Ascending aorta (tissue), 2 donors: ENCODE measurements at places on chromosomes 2 and 18.

- H3K4me1 ChIP-seq: no peaks in the 10 kb centered on the region
- no peak for DNase-seq
- no peak overlapping the region for H3K27ac ChIP-seq
- H3K36me3 ChIP-seq: no peaks in the 10 kb centered on the region
- H3K27me3 ChIP-seq: no peaks in the 10 kb centered on the region
These were observed 369.6 kb upstream of the ID2 start for GRCh38 chr2:8312221-8312620.

DNA sequence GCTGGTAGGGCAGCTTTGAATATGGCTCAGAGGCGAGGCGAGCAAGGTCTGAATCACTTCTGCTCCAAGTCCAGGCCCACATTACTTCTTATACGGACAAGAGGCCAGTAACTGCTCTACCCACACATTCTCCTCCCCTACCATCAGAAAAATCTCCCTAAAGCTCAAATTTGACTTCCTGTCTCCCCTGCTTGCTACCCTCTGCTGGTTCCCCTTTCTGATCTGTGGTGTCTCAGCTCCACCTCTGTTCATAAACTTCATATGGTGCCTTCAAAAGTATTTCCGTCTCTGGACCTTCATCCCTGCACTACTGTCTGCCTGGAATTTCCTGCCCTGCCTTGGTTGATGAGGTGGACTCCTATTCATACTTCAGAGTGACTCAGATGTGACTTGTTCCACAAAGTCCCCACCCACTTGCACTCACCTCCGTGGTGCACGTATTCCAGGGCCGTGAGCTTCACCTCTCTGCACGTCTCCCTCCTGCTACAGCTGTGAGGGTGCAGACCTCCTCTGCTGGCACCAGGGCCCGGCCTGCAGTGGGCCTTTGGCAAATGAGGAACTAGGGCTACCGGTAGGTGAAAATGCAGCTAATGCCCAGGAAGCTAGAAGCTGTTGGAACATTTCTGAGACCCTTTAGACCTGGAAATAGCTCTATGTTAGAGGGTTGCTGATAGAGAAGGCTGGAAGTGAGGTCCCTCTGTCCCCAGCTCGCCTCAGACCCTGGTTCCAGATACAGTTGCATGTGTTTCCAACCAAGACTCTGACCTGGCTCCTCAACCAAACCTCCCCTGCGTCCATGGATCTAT, 24.6 kb upstream of the KCMF1 start:
- H3K4me3 ChIP-seq: no peak overlapping the region
- no peaks in the 10 kb centered on the region for H3K4me1 ChIP-seq
- DNase-seq: no peak
- no peaks in the 10 kb centered on the region for H3K36me3 ChIP-seq
- H3K27me3 ChIP-seq: no peaks in the 10 kb centered on the region

GRCh38 chr2:201900362-201900761, 94.0 kb downstream of the CDK15 start:
- no peak overlapping the region for H3K27ac ChIP-seq
- H3K27me3 ChIP-seq: no peaks in the 10 kb centered on the region
- no peak for DNase-seq
- H3K4me3 ChIP-seq: no peak overlapping the region

GRCh38 chr18:55407191-55407590, 180.8 kb downstream of the TCF4 start:
- no peaks in the 10 kb centered on the region for H3K27me3 ChIP-seq
- H3K4me3 ChIP-seq: no peak overlapping the region
- DNase-seq: no peak
- H3K36me3 ChIP-seq: no peaks in the 10 kb centered on the region

DNA sequence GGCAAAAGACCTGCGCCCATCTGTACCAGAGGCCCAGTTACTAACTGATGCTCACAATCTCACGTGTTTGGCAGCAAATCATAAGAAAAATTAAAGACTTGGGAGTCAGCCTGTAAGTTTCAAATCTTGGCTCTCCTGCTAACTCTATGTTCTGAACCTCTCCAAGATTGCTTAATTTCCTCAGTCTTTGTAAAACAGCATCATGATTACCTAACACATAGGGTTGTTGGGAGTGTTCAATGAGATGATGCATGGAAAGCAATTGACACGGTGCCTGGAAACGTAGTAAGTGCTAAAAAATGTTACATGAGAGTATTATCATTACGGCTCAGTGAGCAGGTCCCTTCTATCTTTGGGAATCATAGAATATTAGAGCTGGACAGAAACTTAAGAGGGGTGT, 497.6 kb upstream of the TCF4 start:
- no peak for DNase-seq
- no peak overlapping the region for H3K27ac ChIP-seq
- H3K27me3 ChIP-seq: no peaks in the 10 kb centered on the region
- H3K4me1 ChIP-seq: no peaks in the 10 kb centered on the region
- H3K4me3 ChIP-seq: no peak overlapping the region

DNA sequence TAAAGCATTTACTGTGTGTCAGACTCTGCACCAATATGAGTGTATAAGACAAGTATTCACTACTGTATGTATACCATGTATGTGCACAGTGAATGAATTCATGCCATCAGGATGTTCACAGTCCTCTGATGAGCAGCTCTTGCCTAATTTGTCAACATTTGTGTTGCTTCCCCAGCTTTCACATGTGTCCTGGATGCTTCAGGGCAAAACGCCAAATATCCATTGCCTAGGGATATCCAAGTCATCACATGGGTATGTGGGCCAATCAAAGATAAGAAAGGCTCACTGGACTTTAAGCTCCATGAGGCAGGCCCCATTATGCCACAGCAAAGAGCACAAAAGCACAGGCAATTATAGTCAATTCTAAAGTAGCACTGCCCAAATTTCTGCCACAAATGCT, 134.2 kb upstream of the CHAC2 start:
- H3K27ac ChIP-seq: no peak overlapping the region
- H3K4me3 ChIP-seq: no peak overlapping the region
- H3K36me3 ChIP-seq: no peaks in the 10 kb centered on the region
- H3K4me1 ChIP-seq: no peaks in the 10 kb centered on the region

- H3K4me1 ChIP-seq: no peaks in the 10 kb centered on the region
- no peaks in the 10 kb centered on the region for H3K36me3 ChIP-seq
- DNase-seq: no peak
- no peaks in the 10 kb centered on the region for H3K27me3 ChIP-seq
These were observed 58.9 kb downstream of the FAM168B start for GRCh38 chr2:131034122-131035051.

DNA sequence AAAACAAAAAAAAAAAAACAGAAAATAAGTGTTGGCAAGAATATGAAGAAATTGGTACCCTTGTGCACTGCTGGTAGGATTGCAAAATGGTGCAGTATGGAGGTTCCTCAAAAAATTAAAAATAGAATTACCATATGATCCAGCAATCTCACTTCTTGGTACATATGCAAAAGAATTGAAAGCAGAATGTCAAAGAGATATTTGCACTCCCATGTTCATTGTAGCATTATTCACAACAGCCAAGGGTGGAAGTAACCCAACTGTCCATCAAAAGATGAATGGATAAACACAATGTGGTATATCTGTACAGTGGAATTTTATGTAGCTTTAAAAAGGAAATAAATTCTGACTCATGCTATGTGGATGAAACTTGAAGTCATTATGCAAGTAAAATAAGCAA, 72.8 kb upstream of the POU3F3 start:
- no peaks in the 10 kb centered on the region for H3K27me3 ChIP-seq
- no peaks in the 10 kb centered on the region for H3K36me3 ChIP-seq
- no peak overlapping the region for H3K27ac ChIP-seq
- no peak for DNase-seq
- H3K4me3 ChIP-seq: no peak overlapping the region

DNA sequence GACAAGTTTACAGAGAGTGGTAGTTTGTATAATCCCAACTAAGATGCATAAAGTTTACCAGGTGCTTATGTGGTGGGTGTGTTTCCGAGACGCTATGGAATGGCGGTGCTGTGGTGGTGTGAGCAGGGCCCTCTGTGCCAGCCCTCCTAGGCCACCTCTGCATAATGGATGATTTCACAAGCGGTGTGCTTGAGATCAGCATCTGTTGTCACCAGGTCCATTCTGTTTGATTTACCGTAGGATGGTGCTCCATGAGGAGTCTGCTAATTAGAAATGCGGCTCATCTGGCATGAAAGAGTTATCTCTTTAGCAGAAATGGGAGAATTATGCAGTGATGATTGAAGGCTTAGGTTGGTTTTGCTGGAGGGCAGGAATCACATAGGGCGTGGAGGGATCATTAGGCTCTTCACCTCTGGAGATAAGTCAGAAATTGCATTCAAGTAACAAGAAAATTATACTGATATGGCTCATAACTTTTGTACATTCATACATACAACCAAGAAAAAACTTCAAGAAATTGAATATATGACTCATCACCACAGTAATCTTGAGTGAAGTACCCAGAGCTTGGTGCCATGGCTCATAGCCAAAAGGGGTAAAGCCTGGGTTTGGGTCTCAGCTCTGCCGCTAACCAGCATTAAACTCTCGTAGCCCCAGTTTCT, 41.4 kb downstream of the CRIM1 start:
- H3K36me3 ChIP-seq: peaks cover 10% of the 10 kb centered on the region
- no peaks in the 10 kb centered on the region for H3K27me3 ChIP-seq
- no peak overlapping the region for H3K27ac ChIP-seq
- peaks cover 40% of the 10 kb centered on the region for H3K4me1 ChIP-seq
- no peak overlapping the region for H3K4me3 ChIP-seq
- no peak for DNase-seq

- DNase-seq: no peak
- H3K4me3 ChIP-seq: no peak overlapping the region
- H3K27me3 ChIP-seq: no peaks in the 10 kb centered on the region
These were observed 40.2 kb downstream of the CWC22 start for GRCh38 chr2:179966778-179967394.

DNA sequence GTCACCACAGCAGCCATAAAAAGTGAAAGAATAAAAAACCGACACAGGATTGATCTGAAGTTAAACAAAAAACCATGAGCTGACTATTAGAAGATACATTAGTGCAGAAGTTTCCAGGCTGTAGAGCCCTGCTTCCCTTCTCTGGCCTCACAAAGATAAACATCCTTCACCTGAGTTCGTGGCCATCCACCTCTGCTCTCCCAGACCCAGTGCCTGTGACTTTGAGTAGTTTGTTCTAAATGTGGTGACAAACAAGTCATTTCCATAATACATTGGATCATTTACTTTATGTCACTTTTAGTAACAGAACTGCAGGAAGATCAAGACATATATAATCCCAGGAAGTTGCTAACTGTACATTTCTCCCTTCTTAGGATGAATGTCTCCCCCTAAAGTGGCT, 241.9 kb upstream of the MAP2 start:
- no peak overlapping the region for H3K27ac ChIP-seq
- no peaks in the 10 kb centered on the region for H3K27me3 ChIP-seq
- no peaks in the 10 kb centered on the region for H3K4me1 ChIP-seq
- H3K36me3 ChIP-seq: no peaks in the 10 kb centered on the region
- H3K4me3 ChIP-seq: no peak overlapping the region

DNA sequence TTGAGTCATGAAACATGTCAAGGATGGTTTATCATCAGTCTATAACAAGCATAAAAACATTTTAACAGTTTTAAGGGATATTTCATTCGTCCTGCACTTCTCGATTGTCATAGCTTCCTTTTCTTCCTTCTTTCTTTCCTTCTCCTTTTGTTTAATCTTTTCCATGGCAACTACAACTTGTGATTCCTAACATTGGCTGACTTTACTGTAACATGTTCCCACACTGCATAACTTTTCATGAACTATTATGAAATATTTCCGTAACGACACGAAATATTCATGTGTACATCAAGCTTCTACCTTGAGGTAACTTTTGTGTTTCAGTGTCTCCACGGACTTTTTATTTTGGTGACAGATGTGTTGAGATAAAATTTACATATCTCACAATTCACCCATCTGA, 134.4 kb downstream of the ACTR3 start:
- H3K4me1 ChIP-seq: no peaks in the 10 kb centered on the region
- DNase-seq: no peak
- no peak overlapping the region for H3K4me3 ChIP-seq

DNA sequence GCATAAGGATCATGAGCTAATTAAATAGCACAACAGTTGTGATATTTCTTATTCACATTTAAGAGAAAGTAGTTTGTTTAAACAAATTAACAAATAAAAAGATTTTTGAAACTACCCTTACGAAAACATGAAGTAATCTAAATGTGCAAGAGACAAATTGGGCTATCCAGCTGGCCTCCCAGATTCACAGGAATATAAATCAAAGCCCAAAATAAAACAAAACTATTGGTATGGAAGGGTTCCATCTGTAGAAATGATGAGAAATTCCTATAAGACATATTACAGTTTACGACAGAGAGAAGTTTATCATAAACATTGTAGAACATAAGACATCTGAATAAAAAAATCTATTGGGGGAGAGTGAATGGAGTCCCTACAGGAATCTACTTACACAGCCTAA, 1125.1 kb downstream of the TDRD15 start:
- no peaks in the 10 kb centered on the region for H3K27me3 ChIP-seq
- DNase-seq: no peak
- H3K27ac ChIP-seq: no peak overlapping the region
- no peaks in the 10 kb centered on the region for H3K36me3 ChIP-seq

- H3K27me3 ChIP-seq: no peaks in the 10 kb centered on the region
- no peaks in the 10 kb centered on the region for H3K36me3 ChIP-seq
- no peaks in the 10 kb centered on the region for H3K4me1 ChIP-seq
- no peak overlapping the region for H3K27ac ChIP-seq
These were observed 35.3 kb downstream of the NCKAP5 start for GRCh38 chr2:133532919-133533318.

- H3K27ac ChIP-seq: no peak overlapping the region
- H3K4me1 ChIP-seq: peaks cover 7% of the 10 kb centered on the region
- no peaks in the 10 kb centered on the region for H3K27me3 ChIP-seq
- H3K4me3 ChIP-seq: no peak overlapping the region
- no peaks in the 10 kb centered on the region for H3K36me3 ChIP-seq
- no peak for DNase-seq
These were observed 163.4 kb downstream of the INHBB start for GRCh38 chr2:120509213-120509815.

GRCh38 chr2:202400941-202401340, 24.8 kb downstream of the BMPR2 start:
- no peak for DNase-seq
- no peaks in the 10 kb centered on the region for H3K27me3 ChIP-seq
- H3K27ac ChIP-seq: no peak overlapping the region
- no peak overlapping the region for H3K4me3 ChIP-seq
- H3K4me1 ChIP-seq: no peaks in the 10 kb centered on the region

GRCh38 chr2:43018179-43019024, 208.0 kb downstream of the ZFP36L2 start:
- H3K4me1 ChIP-seq: no peaks in the 10 kb centered on the region
- no peak overlapping the region for H3K27ac ChIP-seq
- H3K36me3 ChIP-seq: no peaks in the 10 kb centered on the region
- no peaks in the 10 kb centered on the region for H3K27me3 ChIP-seq
- peak; percentile 38 for DNase-seq
- no peak overlapping the region for H3K4me3 ChIP-seq

DNA sequence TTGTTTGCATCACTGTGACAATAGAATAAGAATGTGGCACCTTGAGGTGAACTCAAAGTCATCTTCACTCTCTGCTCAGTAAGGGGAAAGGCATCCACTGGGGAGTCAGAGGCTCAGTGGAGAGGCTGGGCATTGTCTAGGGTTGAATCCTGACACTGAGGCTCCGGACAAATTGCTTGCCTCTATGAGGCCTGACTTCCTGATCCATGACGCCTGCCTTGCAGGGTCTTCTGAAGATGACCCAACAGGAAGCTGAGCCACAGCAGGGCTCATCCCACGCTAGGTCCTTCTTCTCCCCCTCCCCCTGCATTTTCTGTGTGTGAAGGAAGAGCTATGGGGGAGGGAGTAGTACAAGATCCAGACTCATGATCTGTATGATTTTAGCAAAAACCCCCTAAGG, 265.1 kb downstream of the SH3BP4 start:
- no peaks in the 10 kb centered on the region for H3K27me3 ChIP-seq
- no peaks in the 10 kb centered on the region for H3K4me1 ChIP-seq
- no peaks in the 10 kb centered on the region for H3K36me3 ChIP-seq
- DNase-seq: no peak
